ENCODE measurements at places on chromosomes 7 and 10. TPM values are rescaled to one million over a fixed set of nuclear protein-coding genes. Genes with fewer than 3 reads are reported as not detected.

DNA sequence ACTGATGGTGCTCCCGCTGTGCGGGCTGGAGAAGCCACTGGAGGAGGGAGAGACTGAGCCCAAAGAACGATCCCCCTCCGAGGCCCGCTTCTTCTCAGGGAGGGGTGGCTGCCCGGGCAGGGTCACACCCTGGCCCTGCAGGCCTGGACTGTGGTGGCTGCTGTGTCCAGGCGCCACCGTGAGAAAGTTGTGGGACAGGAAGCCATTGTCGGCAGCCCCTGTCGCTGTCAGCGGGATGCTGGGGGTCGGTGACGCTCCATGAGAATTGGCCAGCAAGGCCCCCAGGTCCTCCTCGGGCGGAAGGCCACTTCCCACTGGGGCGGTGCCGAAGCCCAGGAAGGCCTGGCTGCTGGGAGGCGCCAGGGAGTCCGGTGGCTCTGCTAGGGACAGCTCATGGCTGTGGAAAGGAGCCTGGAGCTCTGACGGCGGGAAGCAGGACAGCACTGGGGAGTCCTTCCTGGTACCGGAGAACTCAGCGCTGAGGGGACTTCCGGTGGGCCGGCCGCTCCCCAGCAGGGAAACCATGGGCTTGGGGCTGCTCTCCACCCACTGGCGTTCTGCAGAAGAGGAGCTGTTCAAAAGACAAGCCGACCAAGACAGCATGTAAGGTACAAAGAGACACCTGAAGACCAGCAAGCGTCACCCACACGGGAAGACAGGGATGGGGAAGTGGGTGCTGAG, 278.8 kb downstream of the TNS3 start:
- H3K4me1 ChIP-seq: no peaks in the 10 kb centered on the region
- H3K27ac ChIP-seq: no peak overlapping the region
- no peaks in the 10 kb centered on the region for H3K27me3 ChIP-seq
- H3K4me3 ChIP-seq: no peak overlapping the region
- H3K36me3 ChIP-seq: no peaks in the 10 kb centered on the region

Gene REPIN1
- total RNA-seq: 114 TPM

Gene SPDYE6
- not detected for total RNA-seq

- H3K27ac ChIP-seq: no peak overlapping the region
- no peaks in the 10 kb centered on the region for H3K27me3 ChIP-seq
- no peak overlapping the region for H3K4me3 ChIP-seq
- peaks cover 17% of the 10 kb centered on the region for H3K4me1 ChIP-seq
- no peaks in the 10 kb centered on the region for H3K36me3 ChIP-seq
- no peak for DNase-seq
Observed at GRCh38 chr10:119496273-119496672, 46.2 kb downstream of the RGS10 start.

- H3K4me3 ChIP-seq: no peak overlapping the region
- no peaks in the 10 kb centered on the region for H3K4me1 ChIP-seq
- DNase-seq: no peak
- H3K27ac ChIP-seq: no peak overlapping the region
- H3K36me3 ChIP-seq: no peaks in the 10 kb centered on the region
- no peaks in the 10 kb centered on the region for H3K27me3 ChIP-seq
Observed at GRCh38 chr10:132476146-132477065, 61.2 kb upstream of the INPP5A start.

DNA sequence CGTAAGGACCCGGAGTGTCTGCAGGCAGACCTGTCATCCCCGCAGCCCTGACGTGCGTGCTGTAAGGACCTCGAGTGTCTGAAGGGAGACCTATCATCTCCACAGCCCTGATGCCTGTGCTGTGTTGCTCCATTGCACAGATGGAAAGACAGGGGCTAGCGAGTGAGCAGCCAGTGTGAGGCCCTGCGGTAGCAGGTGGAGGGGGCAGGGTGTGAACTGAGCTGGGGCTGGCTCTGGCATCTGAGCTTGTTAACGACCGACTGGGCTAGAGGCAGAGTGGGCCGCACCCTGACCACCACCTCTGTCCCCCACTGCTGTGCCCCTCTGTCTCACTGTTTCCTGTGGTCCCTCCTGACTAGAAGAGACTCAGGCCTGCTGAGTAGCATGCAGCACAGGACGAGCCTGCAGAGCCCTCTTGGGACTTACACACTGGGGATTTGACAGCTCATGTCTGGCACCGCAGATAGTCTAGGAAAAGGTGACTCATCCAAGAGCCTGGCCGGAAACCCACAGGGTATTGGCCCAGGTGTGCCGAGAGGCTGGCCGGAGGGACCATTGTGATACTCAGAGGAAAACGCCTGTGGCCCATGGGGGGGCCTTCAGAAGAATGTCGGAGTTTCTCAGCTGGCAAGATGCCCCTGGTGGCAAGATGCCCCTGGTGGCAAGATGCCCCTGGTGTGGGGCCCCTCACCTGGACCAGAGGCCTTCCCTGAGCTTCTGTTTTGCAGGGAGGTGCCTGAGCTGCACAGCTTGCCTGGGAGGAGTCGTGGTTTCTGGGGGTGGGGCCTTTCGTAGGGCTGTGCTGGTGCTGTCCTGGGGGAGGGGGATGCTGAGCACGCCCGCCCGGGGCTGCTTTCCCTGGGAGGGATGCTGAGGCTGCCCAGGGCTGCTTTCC, 34.3 kb downstream of the INPP5A start:
- peaks cover 8% of the 10 kb centered on the region for H3K4me1 ChIP-seq
- no peaks in the 10 kb centered on the region for H3K27me3 ChIP-seq
- H3K4me3 ChIP-seq: no peak overlapping the region
- no peaks in the 10 kb centered on the region for H3K36me3 ChIP-seq

GRCh38 chr10:62690703-62691102, 113.8 kb upstream of the ADO start:
- no peaks in the 10 kb centered on the region for H3K36me3 ChIP-seq
- peak overlapping the region; percentile 94 for H3K27ac ChIP-seq
- DNase-seq: peak; percentile 42
- H3K4me3 ChIP-seq: no peak overlapping the region
- no peaks in the 10 kb centered on the region for H3K27me3 ChIP-seq

DNA sequence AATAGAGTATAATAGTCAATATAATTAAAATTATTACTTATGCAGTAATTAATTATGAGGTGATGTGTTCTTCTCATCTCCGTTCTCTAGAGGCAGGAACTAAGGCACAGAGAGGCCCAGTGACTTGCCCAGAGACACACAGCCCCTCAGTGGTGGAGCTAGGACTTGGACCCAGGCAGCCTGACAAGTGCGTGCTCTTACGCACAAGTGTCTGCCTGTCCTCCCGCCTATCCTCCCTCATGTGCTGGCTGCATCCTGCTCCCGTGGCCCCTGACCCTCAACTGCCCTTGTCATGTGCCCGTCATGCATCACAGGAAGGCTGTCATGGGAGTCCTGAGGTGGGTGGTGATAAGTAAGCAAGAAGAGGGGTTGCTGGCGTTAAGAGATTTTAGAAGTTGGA, 14.3 kb downstream of the IL2RA start:
- no peak overlapping the region for H3K4me3 ChIP-seq
- no peaks in the 10 kb centered on the region for H3K36me3 ChIP-seq
- H3K27me3 ChIP-seq: peaks cover 35% of the 10 kb centered on the region
- H3K27ac ChIP-seq: no peak overlapping the region
- no peaks in the 10 kb centered on the region for H3K4me1 ChIP-seq
- DNase-seq: no peak

- H3K27ac ChIP-seq: no peak overlapping the region
- DNase-seq: no peak
- H3K36me3 ChIP-seq: no peaks in the 10 kb centered on the region
- H3K4me3 ChIP-seq: no peak overlapping the region
- H3K27me3 ChIP-seq: no peaks in the 10 kb centered on the region
Observed at GRCh38 chr10:82160307-82160706, 285.3 kb downstream of the NRG3 start.

DNA sequence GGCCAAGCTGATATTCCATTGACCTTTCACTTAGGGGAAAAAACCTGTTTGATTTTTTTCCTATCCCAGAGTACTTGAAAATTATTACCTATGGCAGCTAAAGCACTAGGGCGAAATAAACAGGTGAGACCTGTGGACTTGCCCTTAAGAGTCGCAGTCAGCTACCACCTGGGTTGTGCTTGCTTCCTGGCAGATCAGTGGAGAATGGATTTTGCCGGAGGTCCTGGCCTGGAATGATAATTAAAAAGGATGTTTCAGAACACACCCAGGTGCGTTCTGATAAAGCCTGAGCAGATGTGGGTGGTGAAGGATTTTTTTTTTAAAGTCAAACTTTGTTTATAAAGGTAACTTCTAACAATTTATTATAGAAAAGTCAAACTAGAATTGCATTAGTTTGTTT, 59.1 kb downstream of the AUTS2 start:
- DNase-seq: no peak
- H3K27ac ChIP-seq: no peak overlapping the region
- no peak overlapping the region for H3K4me3 ChIP-seq
- H3K36me3 ChIP-seq: no peaks in the 10 kb centered on the region
- H3K4me1 ChIP-seq: peaks cover 39% of the 10 kb centered on the region

Gene NUDT13
- total RNA-seq: 2.0 TPM

DNA sequence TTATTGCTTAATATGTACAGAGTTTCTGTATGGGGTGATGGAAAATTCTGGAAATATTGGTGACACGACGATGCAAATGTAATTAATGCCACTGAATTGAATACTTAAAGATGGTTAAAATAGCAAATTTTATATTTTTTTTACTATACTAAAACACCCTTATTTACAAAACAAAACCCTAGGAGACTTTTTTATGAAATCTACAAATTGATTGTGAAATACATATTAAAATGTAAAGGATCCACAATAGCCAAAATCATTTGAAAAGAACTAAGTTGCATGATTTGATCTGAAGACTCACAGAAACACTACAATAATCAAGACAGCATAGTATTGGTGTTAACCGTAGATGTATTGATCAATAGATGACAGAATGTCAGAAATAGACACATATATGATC, 252.0 kb downstream of the GRM8 start:
- no peak overlapping the region for H3K27ac ChIP-seq
- no peaks in the 10 kb centered on the region for H3K4me1 ChIP-seq
- H3K36me3 ChIP-seq: no peaks in the 10 kb centered on the region
- H3K27me3 ChIP-seq: no peaks in the 10 kb centered on the region
- no peak overlapping the region for H3K4me3 ChIP-seq

Gene NPY4R2
- total RNA-seq: not detected

GRCh38 chr10:68046642-68047041, 28.4 kb downstream of the HERC4 start:
- H3K4me3 ChIP-seq: no peak overlapping the region
- DNase-seq: no peak
- H3K4me1 ChIP-seq: no peaks in the 10 kb centered on the region
- H3K27me3 ChIP-seq: no peaks in the 10 kb centered on the region

DNA sequence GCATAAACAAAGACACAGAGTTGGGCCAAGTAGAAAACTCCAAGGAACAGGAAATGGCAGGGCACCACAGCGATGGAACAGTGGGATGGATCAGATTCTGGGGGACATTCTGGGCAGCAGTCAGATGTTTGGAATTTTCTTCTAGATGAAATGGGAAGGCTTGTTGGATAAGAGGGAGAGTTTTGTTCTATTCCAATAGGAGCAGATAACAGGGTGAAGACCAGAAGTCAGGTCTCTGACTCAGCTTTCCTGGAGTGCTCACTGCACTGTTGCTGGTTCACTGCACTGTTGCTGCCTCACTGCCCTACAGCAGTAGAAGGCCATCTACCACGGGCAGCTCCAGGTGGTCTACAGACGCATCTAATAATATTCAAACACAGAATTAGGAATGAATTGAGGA, 135.6 kb downstream of the ATE1 start:
- no peak overlapping the region for H3K27ac ChIP-seq
- H3K27me3 ChIP-seq: no peaks in the 10 kb centered on the region
- H3K36me3 ChIP-seq: no peaks in the 10 kb centered on the region
- H3K4me3 ChIP-seq: no peak overlapping the region
- H3K4me1 ChIP-seq: no peaks in the 10 kb centered on the region

Gene ACADSB
- 27.8 TPM for total RNA-seq

- H3K27me3 ChIP-seq: no peaks in the 10 kb centered on the region
- H3K36me3 ChIP-seq: no peaks in the 10 kb centered on the region
- no peak overlapping the region for H3K27ac ChIP-seq
- no peak for DNase-seq
Observed at GRCh38 chr10:13722747-13723653, 136.2 kb downstream of the PRPF18 start.

DNA sequence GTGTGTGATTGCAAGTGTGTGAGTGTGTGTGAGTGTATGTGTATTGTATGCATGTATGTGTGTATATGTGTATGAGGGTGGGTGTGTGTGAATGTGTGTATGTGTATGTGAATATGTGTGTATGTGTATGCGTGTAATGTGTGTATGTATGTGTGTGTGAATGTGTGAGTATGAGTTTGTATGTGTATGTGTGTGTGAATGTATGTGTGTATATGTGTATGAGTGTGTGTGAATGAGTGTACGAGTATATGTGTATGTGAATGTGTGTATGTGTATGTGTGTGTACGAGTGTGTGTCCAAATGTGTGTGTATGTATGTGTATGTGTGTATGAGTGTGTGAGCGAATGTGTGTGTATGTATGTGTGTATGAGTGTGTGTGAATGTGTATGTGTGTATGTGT, 8.2 kb upstream of the GALNTL5 start:
- no peak for DNase-seq
- H3K4me3 ChIP-seq: no peak overlapping the region
- H3K27ac ChIP-seq: no peak overlapping the region
- no peaks in the 10 kb centered on the region for H3K4me1 ChIP-seq
- no peaks in the 10 kb centered on the region for H3K36me3 ChIP-seq
- H3K27me3 ChIP-seq: no peaks in the 10 kb centered on the region

Gene HOXA1
- total RNA-seq: not detected
